Activated naive CD8-positive, alpha-beta T cell treated with anti-CD3 and anti-CD28 coated beads, Interleukin-2, amount 10 ng/mL, durations not matched to agents 7 days and 5 days (primary cell): ENCODE measurements at places on chromosomes 7 and 10. TPM values are rescaled to one million over a fixed set of nuclear protein-coding genes. Genes with fewer than 3 reads are reported as not detected.

GBX1 gene
- total RNA-seq, result not detected

ABCB1 gene
- total RNA-seq, result 35.0 TPM

DNA sequence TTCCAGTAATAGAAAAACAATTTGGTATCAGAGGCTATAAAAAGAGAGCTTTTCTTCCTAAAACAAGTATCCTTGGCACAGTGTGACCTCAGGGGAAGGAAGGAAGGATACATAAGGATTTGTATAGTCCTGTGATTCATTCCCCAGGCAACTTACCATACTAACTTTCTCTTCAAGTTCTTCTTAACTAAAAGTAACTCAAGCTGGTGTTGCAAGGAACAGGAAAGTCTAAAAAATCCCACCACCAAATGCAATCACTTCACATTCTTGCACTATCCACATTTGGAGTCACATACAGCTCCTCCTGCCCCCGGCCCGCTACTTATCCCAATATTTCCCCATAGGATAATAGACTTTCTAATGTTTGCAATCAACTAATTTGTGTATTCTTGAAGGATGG lies 84.8 kb downstream of the PRKAG2 start:
- no peak overlapping the region for H3K27ac ChIP-seq
- no peaks in the 10 kb centered on the region for H3K36me3 ChIP-seq
- no peak for DNase-seq
- H3K4me1 ChIP-seq, result peaks cover 6% of the 10 kb centered on the region
- H3K4me3 ChIP-seq, result no peak overlapping the region
- no peaks in the 10 kb centered on the region for H3K27me3 ChIP-seq

DNA sequence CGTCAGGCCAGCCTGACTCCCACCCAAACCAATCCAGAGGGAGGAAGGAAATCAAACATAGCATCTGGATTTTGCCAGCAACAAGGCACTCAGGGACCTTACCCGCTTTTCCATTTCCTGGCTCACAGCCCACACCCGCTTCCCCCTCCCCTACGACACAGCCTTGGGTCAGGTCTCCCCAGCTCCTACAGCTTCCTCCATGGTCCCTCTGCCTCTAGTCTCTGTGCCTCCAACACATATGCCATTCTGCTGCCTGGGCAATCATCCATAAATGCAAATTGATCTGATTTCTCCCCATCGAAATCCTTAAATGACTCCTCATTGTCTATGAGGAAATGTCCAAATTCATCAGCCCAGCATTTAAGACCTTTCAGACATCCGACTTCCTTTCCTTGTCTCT lies 53.2 kb upstream of the CUX1 start:
- peaks cover 2% of the 10 kb centered on the region for H3K27me3 ChIP-seq
- H3K4me1 ChIP-seq, result no peaks in the 10 kb centered on the region
- H3K27ac ChIP-seq, result no peak overlapping the region
- no peak for DNase-seq
- H3K4me3 ChIP-seq, result no peak overlapping the region

CPA4 gene
- total RNA-seq, result not detected

- H3K36me3 ChIP-seq, result no peaks in the 10 kb centered on the region
- DNase-seq, result no peak
- peaks cover 4% of the 10 kb centered on the region for H3K27me3 ChIP-seq
- no peak overlapping the region for H3K4me3 ChIP-seq
These were observed 24.6 kb upstream of the ITGA8 start for GRCh38 chr10:15744217-15744865.

GRCh38 chr7:4500812-4501211 lies 181.3 kb upstream of the FOXK1 start:
- no peaks in the 10 kb centered on the region for H3K4me1 ChIP-seq
- no peaks in the 10 kb centered on the region for H3K27me3 ChIP-seq
- H3K36me3 ChIP-seq, result no peaks in the 10 kb centered on the region
- no peak overlapping the region for H3K27ac ChIP-seq

ZNF804B gene
- not detected for total RNA-seq

DNA sequence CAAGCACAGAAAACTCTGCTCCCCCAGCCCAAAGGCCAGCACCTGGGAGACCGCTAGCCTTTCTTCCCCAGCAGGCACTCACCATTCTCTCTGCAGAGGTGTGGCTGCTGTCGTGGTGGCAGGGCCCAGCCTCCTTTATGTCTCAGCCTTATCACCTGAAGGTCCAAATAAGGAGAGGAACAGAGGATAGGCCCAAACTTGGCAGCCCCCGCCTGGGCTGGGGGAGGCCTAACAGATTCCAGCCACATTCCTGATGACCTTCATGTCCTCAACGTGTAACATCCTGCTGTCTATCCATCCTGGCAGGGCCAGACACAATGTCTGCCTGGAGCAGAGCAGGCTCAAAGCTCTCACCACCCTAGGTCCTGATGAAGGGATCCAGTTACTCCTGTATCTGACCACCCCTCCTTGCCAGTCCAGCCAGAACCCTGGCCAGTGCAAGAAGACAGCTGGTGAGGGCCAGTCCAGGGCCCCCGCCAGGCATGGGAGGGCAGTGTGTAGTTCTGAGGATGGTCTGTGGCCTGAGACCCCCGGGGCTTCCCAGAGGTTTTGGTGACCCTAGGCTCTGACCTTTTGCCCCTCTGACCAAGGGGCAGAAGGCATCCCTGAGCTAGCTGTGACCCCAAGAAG lies at the start of gene MYL7:
TSS of gene MYL7 (minus strand) at position 112 of the 630 bp plus-strand sequence. CDS start at position 85, 27 bp downstream.
- no peak for DNase-seq
- H3K27me3 ChIP-seq, result peaks cover 12% of the 10 kb centered on the region
- H3K4me3 ChIP-seq, result no peak within 1 kb of the TSS
- H3K27ac ChIP-seq, result peak within 1 kb of the TSS; percentile 51

GRCh38 chr7:85094046-85094725 lies 92.7 kb downstream of the SEMA3D start:
- H3K36me3 ChIP-seq, result no peaks in the 10 kb centered on the region
- H3K4me1 ChIP-seq, result no peaks in the 10 kb centered on the region
- H3K27ac ChIP-seq, result no peak overlapping the region
- no peak overlapping the region for H3K4me3 ChIP-seq

VPS41 gene
- total RNA-seq, result 65.3 TPM

- H3K36me3 ChIP-seq, result peaks cover 15% of the 10 kb centered on the region
- H3K27me3 ChIP-seq, result no peaks in the 10 kb centered on the region
- no peak overlapping the region for H3K27ac ChIP-seq
- H3K4me1 ChIP-seq, result no peaks in the 10 kb centered on the region
- no peak overlapping the region for H3K4me3 ChIP-seq
- no peak for DNase-seq
These were observed 73.7 kb downstream of the TYW1B start for GRCh38 chr7:72754312-72754711.

DNA sequence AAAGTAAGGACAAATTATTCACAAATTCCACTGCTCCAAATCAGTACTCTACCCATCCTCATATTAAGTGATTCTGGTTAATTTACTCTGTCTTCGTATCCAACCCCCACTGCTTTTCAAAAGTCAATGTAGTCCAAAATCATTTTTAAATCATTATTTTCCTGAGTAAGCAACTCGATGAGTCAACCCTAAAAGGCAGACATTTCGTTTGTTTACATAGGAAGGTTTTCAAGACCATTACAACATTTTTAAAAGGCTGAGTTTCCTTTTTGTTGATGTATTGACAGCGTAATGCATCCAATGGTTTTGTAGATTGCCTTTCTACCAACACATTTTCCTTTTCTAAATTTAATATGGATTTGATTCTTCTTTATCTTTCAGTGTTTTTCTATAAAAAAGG lies 523.0 kb upstream of the ANKRD30A start:
- no peak overlapping the region for H3K4me3 ChIP-seq
- no peak overlapping the region for H3K27ac ChIP-seq
- no peak for DNase-seq
- no peaks in the 10 kb centered on the region for H3K36me3 ChIP-seq

SEMA3A gene
- total RNA-seq, result 3.3 TPM

DNA sequence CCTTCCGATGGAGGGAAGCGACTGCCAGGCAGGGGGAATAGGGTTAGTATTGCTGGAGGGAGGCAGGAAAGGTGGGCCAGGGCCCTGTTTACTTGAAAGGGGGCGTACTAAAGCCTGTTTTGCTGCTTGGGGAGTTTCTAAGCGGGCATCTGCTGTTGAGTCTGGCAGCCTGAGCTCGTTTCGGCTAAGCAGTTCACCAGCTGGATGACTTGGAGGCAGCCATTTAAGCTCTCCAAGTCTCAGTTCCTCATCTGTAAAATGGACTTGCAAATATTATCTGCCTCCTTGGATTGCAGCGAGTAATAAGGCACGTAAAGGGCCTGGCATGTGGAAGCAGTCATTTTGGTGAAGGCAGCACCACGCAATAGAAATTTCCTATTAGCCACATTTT lies 44.0 kb downstream of the LDB3 start:
- no peaks in the 10 kb centered on the region for H3K36me3 ChIP-seq
- no peak for DNase-seq
- peak overlapping the region; percentile 86 for H3K4me3 ChIP-seq
- peaks cover 12% of the 10 kb centered on the region for H3K4me1 ChIP-seq
- peak overlapping the region; percentile 78 for H3K27ac ChIP-seq

- no peaks in the 10 kb centered on the region for H3K27me3 ChIP-seq
- DNase-seq, result no peak
- H3K4me1 ChIP-seq, result no peaks in the 10 kb centered on the region
These were observed 200.0 kb downstream of the POLR1F start for GRCh38 chr7:19508821-19509220.

MINDY3 gene
- 23.3 TPM for total RNA-seq

- no peaks in the 10 kb centered on the region for H3K4me1 ChIP-seq
- no peak overlapping the region for H3K4me3 ChIP-seq
- no peaks in the 10 kb centered on the region for H3K27me3 ChIP-seq
- no peak for DNase-seq
- H3K36me3 ChIP-seq, result no peaks in the 10 kb centered on the region
These were observed 1163.4 kb upstream of the AUTS2 start for GRCh38 chr7:68434857-68435256.

DNA sequence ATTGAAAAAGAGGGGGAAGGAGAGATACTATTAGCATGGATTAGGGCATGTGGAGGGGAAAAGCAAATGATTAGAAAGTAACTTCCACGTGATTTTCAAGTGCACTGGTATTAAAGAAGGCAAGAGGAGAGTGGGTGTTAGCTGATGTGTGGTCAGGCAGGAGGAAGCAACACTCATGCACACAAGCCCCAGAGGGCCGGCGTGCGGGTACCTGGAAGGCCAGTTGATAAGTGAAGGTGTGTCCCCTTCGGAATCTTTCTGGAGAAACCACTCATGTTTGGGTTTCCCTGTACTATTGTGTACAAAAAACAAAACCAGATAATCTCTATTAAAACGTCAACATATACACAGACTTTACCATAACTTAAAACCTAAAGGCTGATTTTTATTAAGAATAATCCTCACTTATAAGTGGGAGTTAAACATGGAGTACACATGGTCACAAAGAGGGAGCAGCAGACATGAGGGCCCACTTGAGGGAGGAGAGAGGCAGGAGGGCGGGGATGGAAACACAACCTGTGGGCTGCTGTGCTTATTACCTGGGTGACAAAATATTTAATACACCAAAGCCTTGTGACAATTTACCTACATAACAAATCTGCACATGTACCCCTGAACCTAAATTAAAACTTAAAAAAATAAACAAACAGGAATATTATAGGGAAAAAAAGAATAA lies 98.9 kb downstream of the SVIL start:
- H3K36me3 ChIP-seq, result peaks cover 2% of the 10 kb centered on the region
- no peaks in the 10 kb centered on the region for H3K27me3 ChIP-seq
- H3K4me3 ChIP-seq, result no peak overlapping the region

PLEKHS1 gene
- total RNA-seq, result not detected

- H3K27me3 ChIP-seq, result peaks cover 14% of the 10 kb centered on the region
These were observed 43.7 kb downstream of the ANXA8 start for GRCh38 chr10:47440207-47440606.

DNA sequence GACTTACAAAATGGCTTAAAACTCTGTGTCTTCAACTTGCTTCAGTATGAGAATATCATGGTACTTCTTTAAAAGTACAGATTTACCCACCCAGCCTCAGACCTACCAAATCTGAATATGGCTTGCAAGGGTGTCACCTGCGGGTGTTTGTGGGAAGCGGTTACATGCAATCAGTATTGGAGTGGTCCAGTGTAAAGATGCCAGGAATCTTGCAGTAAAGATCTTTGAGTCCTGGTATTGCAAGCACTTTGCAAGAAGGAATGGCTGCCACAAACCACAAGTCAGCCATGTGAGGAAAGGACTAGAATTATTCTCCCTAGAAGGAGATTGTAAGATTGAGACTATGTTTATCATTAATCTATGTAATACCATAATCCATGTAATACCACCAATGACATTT lies 115.1 kb downstream of the PON1 start:
- no peak for DNase-seq
- no peak overlapping the region for H3K27ac ChIP-seq
- no peaks in the 10 kb centered on the region for H3K27me3 ChIP-seq
- H3K4me3 ChIP-seq, result no peak overlapping the region
- H3K4me1 ChIP-seq, result no peaks in the 10 kb centered on the region

GRCh38 chr7:151968357-151968756 lies 12.1 kb downstream of the GALNTL5 start:
- H3K27ac ChIP-seq, result no peak overlapping the region
- peaks cover 5% of the 10 kb centered on the region for H3K27me3 ChIP-seq
- no peak overlapping the region for H3K4me3 ChIP-seq
- no peaks in the 10 kb centered on the region for H3K36me3 ChIP-seq
- H3K4me1 ChIP-seq, result no peaks in the 10 kb centered on the region

GRCh38 chr7:47565640-47566250 lies 16.2 kb downstream of the TNS3 start:
- H3K27me3 ChIP-seq, result peaks cover under 1% of the 10 kb centered on the region
- no peak overlapping the region for H3K4me3 ChIP-seq
- H3K4me1 ChIP-seq, result no peaks in the 10 kb centered on the region
- no peak overlapping the region for H3K27ac ChIP-seq
- DNase-seq, result no peak

- H3K4me1 ChIP-seq, result peaks cover 23% of the 10 kb centered on the region
- no peak overlapping the region for H3K27ac ChIP-seq
- H3K27me3 ChIP-seq, result peaks cover 16% of the 10 kb centered on the region
- H3K4me3 ChIP-seq, result no peak overlapping the region
These were observed 6.3 kb downstream of the C7orf57 start for GRCh38 chr7:48041653-48041970.

GRCh38 chr10:113895018-113895417 lies 40.6 kb downstream of the NHLRC2 start:
- H3K4me3 ChIP-seq, result no peak overlapping the region
- H3K4me1 ChIP-seq, result peaks cover 5% of the 10 kb centered on the region
- no peaks in the 10 kb centered on the region for H3K27me3 ChIP-seq
- H3K27ac ChIP-seq, result no peak overlapping the region
- no peak for DNase-seq

DNA sequence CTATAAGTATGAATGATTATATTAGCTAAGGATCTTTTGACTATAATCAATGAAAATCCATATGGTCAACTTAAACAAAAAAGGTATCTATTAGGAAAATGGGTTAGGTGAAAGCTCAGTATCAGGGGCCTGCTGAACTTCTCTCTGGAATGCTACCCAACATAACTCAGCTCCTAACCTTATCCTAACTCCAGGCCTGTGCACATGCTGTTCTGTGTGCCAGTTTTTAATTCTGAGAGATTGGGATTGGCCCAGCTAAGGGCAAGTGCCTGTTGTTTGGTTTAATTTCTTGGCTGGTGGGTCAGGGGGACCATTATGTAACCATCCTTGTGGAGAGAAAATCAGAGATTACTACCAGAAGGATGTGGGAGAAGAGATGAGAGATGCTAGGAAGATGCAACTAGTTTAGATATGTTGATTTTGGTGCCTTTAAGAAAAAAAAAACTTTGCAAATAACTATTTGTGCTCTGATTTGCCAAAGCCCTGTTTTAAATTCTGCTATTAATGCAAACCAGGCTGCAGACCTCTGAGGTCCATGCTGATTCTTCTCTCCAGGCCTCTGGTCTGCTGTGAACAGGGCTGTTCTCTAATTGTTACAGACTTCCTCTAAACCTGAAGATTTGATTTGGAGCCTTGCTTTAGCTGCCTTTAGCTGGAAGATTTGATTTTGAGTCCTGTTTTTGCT lies 23.9 kb upstream of the HDAC9 start:
- H3K27me3 ChIP-seq, result no peaks in the 10 kb centered on the region
- no peaks in the 10 kb centered on the region for H3K4me1 ChIP-seq
- no peak overlapping the region for H3K27ac ChIP-seq
- no peak overlapping the region for H3K4me3 ChIP-seq
- DNase-seq, result no peak

LRRD1 gene
- not detected for total RNA-seq
